ENCODE measurements at places on chromosomes 1 and 21. TPM values are rescaled to one million over a fixed set of nuclear protein-coding genes. Genes with fewer than 3 reads are reported as not detected.

- no peak for DNase-seq
- H3K4me3 ChIP-seq = no peak overlapping the region
- H3K4me1 ChIP-seq = peaks cover 3% of the 10 kb centered on the region
- no peak overlapping the region for H3K27ac ChIP-seq
- peaks cover 3% of the 10 kb centered on the region for H3K36me3 ChIP-seq
- H3K27me3 ChIP-seq = no peaks in the 10 kb centered on the region
These were observed 101.5 kb upstream of the SLFNL1 start for GRCh38 chr1:41122851-41123518.

- no peak overlapping the region for H3K27ac ChIP-seq
- no peaks in the 10 kb centered on the region for H3K36me3 ChIP-seq
- no peaks in the 10 kb centered on the region for H3K4me1 ChIP-seq
- no peak overlapping the region for H3K4me3 ChIP-seq
These were observed 173.4 kb downstream of the S1PR1 start for GRCh38 chr1:101410048-101410878.

DNA sequence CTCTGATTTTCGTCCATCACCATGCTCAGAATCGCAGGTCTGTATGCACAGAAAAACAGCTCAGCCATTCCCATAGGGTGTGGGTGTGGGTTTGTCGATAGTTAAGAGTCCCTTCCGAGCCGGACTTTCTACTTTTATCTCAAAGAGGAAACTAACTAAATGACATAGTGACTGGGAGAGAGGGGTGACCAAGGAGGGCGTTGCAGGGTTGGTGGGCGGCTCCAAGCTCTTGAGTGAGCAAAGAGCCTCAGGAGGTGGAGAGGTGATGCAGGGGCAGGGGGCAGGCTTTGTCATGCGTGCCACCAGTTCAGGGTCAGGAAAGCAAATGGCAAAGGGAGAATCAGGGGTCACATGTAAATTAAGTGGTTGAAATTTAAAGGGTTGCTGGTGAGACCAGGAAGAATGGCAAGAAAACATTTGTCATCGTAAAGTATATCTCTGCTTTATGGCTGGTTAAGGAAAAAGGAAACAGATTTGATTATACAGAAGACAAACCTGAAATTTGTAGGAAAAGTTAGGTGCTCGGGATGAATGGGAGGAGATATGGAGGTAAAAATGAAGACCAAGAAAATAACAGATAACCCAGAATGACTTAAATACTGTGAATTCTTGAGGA lies 249.0 kb downstream of the SETD4 start:
- no peaks in the 10 kb centered on the region for H3K27me3 ChIP-seq
- no peaks in the 10 kb centered on the region for H3K36me3 ChIP-seq
- H3K4me3 ChIP-seq = no peak overlapping the region
- no peak overlapping the region for H3K27ac ChIP-seq
- DNase-seq = no peak

DNA sequence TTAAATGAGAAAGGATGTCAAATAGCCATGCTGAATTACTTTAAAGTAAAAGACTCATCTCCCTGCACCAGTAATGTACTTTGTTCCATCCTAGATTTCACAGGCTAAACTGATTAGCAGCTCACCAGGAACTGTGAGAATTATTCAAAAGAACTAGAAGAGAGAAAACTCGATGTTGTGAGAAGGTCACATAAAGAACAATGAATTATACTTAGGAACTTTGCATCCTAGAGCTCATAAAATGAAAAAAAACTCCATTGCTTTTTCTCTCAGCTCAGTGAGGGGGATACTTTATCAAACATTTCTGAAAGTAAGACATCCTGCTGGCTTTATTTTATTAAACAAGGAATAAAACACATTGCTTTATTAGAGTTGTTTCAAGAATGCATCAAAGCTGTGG lies 278.5 kb downstream of the MRPL39 start:
- no peak overlapping the region for H3K4me3 ChIP-seq
- no peaks in the 10 kb centered on the region for H3K4me1 ChIP-seq
- H3K36me3 ChIP-seq = no peaks in the 10 kb centered on the region
- DNase-seq = no peak
- H3K27ac ChIP-seq = no peak overlapping the region

GRCh38 chr21:42681296-42682206 lies 28.1 kb downstream of the PDE9A start:
- H3K27me3 ChIP-seq = no peaks in the 10 kb centered on the region
- no peaks in the 10 kb centered on the region for H3K36me3 ChIP-seq
- peak; percentile 21 for DNase-seq
- no peak overlapping the region for H3K4me3 ChIP-seq

DNA sequence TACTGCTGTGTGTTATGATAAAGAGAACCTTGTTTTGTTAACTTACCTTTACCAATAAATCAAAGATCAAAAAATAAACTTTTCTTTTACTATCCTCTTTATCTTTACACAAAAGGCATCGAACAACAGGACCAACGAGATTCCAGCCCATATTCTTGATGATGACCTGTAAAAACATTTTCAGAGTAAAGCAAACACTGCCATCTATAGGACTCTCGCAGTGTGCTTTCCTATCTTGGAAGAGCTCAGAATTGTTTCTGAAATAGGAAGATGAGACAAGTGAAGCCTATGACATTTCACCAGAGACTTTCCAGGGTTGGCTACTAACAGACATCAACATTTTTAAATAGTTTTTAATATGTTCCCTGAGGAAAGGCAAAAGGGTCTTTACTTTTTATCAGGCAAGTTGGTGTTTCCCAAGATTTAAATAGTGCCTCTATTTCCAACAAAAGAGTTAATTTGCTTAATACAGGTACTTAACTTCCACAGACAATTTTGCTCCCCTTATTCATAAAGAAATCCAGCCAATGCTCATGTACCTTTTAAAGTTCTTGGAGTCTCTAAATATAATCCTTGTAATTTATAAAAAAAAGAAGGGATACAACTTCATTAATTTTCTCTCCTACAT lies 7.3 kb downstream of the GLMN start:
- DNase-seq = no peak
- no peaks in the 10 kb centered on the region for H3K27me3 ChIP-seq
- no peaks in the 10 kb centered on the region for H3K4me1 ChIP-seq
- H3K4me3 ChIP-seq = no peak overlapping the region
- no peaks in the 10 kb centered on the region for H3K36me3 ChIP-seq

DNA sequence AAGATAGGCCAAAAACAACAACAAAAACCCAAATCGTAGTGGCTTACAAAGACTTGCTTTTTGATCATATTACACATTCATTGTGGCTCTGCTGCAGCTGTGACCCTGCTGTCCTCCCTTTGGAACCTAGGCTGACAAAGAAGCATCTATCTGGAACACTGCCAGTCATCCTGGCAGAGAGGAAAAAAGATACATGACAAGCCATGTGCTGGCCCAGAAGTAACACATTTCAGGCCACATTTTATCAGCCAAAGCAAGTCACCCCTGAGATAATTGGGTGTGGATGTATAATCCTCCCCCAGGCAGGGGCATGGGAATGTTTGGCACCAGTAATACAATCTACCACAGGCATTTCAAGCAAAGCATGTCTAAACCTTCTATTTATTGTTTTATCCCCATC lies 37.2 kb upstream of the AGO1 start:
- H3K4me3 ChIP-seq = no peak overlapping the region
- no peaks in the 10 kb centered on the region for H3K27me3 ChIP-seq
- no peak overlapping the region for H3K27ac ChIP-seq
- DNase-seq = no peak
- H3K36me3 ChIP-seq = no peaks in the 10 kb centered on the region
- peaks cover 6% of the 10 kb centered on the region for H3K4me1 ChIP-seq

- H3K27ac ChIP-seq = no peak overlapping the region
- no peak overlapping the region for H3K4me3 ChIP-seq
- no peaks in the 10 kb centered on the region for H3K27me3 ChIP-seq
- no peaks in the 10 kb centered on the region for H3K36me3 ChIP-seq
- no peaks in the 10 kb centered on the region for H3K4me1 ChIP-seq
These were observed 15.0 kb downstream of the ZYG11B start for GRCh38 chr1:52741259-52741658.

DNA sequence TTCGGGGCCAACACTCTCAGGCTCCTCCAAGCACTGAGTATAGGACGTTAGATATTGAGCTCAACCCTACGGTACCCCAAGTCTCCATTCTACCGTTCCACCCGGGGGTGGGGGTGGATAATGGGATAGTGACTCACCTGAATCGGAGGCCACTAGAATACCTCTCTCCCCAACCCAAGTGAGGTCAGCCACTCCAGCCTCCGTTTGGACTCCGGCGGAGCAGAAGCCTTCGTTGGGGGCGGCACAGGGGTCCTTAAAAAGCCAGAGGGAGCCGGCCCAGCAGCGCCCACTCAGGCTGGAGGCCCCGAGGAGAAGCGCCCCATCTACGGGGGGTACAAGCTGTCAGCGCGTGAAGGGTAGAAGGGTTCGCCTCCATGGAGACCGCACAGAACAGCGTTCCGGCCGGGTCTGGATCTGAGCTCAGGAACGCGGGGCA lies 556 bp downstream of the WDR77 start:
- H3K27ac ChIP-seq = no peak overlapping the region
- H3K27me3 ChIP-seq = no peaks in the 10 kb centered on the region
- peak overlapping the region; percentile 32 for H3K4me3 ChIP-seq
- peaks cover 5% of the 10 kb centered on the region for H3K36me3 ChIP-seq

DNA sequence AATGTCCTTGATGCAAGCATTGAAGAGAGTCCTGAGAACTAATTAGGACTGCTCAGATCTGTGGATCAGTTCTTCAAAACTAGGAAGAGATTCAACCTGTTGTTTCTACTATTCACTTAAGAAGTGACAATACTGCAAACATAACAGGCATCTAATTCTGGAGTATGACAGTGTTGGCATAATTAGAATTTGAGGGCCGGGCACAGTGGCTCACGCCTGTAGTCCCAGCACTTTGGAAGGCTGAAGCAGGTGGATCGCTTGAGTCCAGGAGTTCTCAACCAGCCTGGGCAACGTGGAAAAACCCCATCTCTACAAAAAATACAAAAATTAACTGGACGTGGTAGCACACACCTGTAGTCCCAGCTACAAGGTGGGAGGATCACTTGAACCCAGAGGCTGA lies 8.0 kb upstream of the FOXJ3 start:
- H3K27me3 ChIP-seq = no peaks in the 10 kb centered on the region
- H3K4me3 ChIP-seq = no peak overlapping the region
- no peak overlapping the region for H3K27ac ChIP-seq
- H3K36me3 ChIP-seq = no peaks in the 10 kb centered on the region
- H3K4me1 ChIP-seq = no peaks in the 10 kb centered on the region

- H3K36me3 ChIP-seq = no peaks in the 10 kb centered on the region
- no peak for DNase-seq
- H3K4me1 ChIP-seq = no peaks in the 10 kb centered on the region
- no peak overlapping the region for H3K27ac ChIP-seq
These were observed 21.6 kb upstream of the SLAMF6 start for GRCh38 chr1:160544647-160545046.

- no peak overlapping the region for H3K27ac ChIP-seq
- no peak for DNase-seq
- no peaks in the 10 kb centered on the region for H3K4me1 ChIP-seq
- H3K27me3 ChIP-seq = no peaks in the 10 kb centered on the region
- no peaks in the 10 kb centered on the region for H3K36me3 ChIP-seq
- H3K4me3 ChIP-seq = no peak overlapping the region
These were observed 4.4 kb downstream of the KCNN3 start for GRCh38 chr1:154865442-154866256.

DNA sequence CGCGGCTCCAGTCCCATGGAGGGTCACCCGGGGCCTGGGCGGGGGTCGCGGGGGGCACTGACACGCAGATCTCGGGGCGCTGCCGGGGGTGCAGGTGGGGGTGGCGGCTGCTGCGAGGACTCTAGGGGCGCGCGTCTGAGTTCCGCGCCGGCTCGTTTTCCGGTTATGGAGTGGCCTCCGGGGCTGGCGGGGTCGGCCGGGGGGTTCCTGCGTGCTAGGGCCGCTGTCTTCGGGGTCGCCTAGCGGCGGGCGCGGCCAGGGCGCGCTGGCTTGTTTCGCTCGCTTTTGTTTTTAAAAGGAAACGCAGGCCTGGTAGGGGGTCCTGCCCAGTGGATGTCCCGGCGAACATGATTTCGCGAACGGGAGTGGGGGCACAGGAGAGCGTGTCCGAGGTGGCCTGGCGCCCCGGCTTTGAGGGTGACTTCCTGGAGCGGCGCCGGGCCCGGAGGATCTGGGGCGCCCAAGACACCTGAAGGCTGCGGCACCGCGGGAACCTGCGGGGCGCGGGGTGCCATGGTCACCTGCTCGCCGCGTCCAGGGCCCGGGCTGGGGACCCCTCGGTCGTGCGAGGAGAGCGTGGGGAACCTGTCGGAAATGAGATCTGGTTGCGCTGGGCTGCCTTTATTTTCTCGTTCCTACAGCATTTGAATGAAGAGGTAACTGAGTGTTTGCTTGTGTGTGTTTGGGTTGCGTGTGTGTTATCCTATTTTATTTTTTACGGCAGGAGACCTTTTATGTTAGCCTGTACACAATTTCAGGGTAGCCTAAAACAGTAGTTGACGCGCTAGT lies 618 bp downstream of the ETS2 start:
- H3K27ac ChIP-seq = peak overlapping the region; percentile 93
- peak overlapping the region; percentile 96 for H3K4me3 ChIP-seq
- no peaks in the 10 kb centered on the region for H3K36me3 ChIP-seq
- peak; percentile 86 for DNase-seq
- peaks cover 12% of the 10 kb centered on the region for H3K4me1 ChIP-seq
- no peaks in the 10 kb centered on the region for H3K27me3 ChIP-seq

DNA sequence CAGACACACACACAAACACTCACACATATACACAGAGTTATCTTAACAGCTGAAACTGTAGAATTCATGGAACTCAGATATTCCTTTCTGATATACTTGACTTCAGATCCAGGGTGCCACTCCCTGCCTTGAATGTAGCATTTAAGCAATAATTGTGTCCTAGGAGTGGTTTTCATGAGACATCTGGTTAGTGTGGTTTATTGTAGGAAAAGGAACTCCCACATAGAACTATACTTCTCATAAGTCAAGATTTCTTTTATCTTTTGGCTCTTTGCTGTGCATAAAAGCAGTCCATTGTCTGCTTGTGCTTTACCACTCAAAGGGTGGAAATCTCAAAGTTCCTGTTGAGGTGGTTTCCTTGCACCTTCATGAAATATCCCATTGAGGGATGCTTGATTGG lies 272.6 kb upstream of the SGIP1 start:
- DNase-seq = no peak
- H3K27me3 ChIP-seq = no peaks in the 10 kb centered on the region
- H3K27ac ChIP-seq = no peak overlapping the region
- H3K36me3 ChIP-seq = no peaks in the 10 kb centered on the region

GRCh38 chr21:19268686-19269085 lies 865.1 kb upstream of the TMPRSS15 start:
- H3K4me1 ChIP-seq = no peaks in the 10 kb centered on the region
- H3K36me3 ChIP-seq = no peaks in the 10 kb centered on the region
- no peaks in the 10 kb centered on the region for H3K27me3 ChIP-seq
- no peak overlapping the region for H3K4me3 ChIP-seq
- H3K27ac ChIP-seq = no peak overlapping the region
- DNase-seq = no peak

CSF3R gene
- total RNA-seq = 26.7 TPM

PPM1J gene
- 4.3 TPM for total RNA-seq

RORC gene
- total RNA-seq = not detected

CYP4B1 gene
- total RNA-seq = 13.6 TPM

KPNA6 gene
- 66.2 TPM for total RNA-seq

RGS7 gene
- not detected for total RNA-seq

TINAGL1 gene
- 506 TPM for total RNA-seq

Data from aorta (tissue), 5 donors.